ENCODE measurements at places on chromosomes 6 and 20.

GRCh38 chr6:16296061-16296670 is 57.8 kb downstream of the GMPR start:
- DNase-seq = no peak

- DNase-seq = no peak
Observed at GRCh38 chr20:53629436-53629835, 35.8 kb upstream of the ZNF217 start.

- DNase-seq = no peak
Observed at GRCh38 chr6:106182455-106182854, 96.3 kb downstream of the PRDM1 start.

GRCh38 chr6:63677282-63677681 is 41.7 kb downstream of the PHF3 start:
- no peak for DNase-seq

GRCh38 chr6:167497428-167498056 is 172.7 kb downstream of the TTLL2 start:
- no peak for DNase-seq

DNA sequence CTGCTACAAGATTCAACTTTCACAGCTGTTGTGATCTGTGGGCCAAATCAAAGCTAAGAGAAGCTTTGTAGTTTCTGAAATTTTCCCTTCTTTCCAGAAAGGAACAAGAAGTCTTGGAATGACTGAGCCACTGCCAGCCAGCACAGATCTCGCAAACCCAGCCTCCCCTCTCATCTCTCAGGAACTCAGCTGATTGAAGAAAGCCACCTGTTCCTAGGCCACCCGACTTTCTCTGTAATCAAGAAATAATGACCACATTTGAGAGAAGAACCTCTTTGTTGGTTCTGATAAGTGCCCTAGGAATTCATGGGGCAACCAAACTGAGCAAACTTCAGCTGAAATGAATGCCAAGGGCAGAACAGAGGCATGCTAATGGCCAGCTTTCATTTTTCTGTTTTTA is 61.7 kb downstream of the HDGFL1 start:
- DNase-seq = no peak

DNA sequence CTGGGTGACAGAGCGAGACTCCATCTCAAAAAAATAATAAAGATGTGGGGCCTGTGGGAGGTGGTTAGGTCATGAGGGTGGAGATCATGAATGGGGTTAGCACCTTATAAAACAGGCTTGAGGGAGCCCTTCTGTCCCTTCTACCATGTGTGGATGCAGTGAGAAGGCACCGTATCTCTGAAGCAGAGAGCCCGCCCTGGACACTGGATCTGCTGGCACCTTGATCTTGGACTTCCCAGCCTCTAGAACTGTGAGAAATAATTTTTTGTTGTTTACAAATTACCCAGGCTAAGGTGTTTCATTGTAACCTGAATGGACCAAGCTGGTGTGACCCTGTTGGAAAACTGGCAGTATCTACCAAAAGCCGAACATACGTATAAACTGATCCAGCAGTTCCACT is 15.7 kb upstream of the PANK2 start:
- no peak for DNase-seq

GRCh38 chr6:18432180-18432579 is 45.0 kb downstream of the RNF144B start:
- DNase-seq = no peak

GRCh38 chr20:37913567-37914366 is 10.8 kb downstream of the VSTM2L start:
- DNase-seq = no peak

DNA sequence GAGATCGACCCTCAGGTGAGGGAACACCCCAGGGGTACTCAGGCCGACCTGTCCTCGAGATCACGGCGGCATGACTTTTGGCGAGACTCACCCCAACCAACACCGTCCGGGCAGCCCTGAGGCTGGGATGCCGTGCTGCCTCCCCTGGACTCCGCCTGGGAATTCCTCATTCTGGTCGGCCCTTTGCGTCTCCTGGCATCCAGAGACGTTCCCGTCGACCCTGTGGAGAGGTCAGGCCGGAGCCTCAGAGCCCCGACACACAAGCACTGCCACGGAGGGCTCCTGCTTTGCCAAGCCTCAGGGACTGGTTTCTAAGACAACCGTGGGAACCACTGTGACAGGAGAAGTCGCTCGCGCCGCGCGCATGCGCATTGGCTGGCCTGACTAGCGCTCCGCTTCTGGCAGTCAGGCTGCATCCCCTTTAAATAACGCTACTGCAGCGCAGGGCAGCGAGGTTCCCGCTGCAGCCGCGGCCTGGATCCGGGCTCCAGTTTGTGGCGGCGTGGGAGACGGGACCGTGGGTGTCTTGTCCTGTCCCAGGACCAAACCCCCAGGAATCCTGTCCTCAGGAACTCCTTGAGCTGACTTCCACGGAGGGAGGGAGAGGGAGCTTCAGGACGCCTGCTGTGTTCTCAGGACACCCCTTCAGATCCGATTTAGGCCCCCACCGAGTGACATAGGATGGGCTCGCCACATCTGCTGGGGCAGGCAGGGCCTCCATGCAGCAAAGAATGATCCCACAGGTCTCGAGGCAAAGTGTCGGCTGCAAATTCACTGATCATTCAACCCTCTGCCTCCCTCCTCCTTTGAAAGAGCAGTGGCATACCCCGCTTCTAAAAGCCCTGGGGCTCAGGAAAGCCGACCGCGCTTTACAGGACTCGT is 163.2 kb upstream of the ZNF337 start:
- peak; percentile 74 for DNase-seq

DNA sequence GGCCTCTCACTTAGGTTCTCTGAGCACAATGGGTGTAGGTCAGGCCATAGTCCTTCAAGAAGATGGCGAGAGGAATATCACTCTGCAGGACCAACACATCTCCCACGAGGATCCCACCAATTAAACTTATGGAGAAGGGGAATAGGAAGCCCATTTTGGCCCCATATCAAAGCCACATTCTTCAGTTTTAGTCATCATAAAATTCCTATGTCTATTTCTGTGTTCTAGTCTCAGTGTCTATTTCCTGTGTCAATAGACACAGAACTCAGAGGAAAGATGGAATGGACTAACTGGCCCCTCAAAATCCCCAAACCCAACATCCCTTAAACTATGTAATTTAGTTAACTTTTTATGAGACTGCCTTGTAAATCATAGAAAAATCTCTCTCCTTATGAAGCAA is 216.8 kb downstream of the HACE1 start:
- DNase-seq = no peak

GRCh38 chr20:43467589-43467988 is 9.9 kb downstream of the SRSF6 start:
- DNase-seq = no peak

DNA sequence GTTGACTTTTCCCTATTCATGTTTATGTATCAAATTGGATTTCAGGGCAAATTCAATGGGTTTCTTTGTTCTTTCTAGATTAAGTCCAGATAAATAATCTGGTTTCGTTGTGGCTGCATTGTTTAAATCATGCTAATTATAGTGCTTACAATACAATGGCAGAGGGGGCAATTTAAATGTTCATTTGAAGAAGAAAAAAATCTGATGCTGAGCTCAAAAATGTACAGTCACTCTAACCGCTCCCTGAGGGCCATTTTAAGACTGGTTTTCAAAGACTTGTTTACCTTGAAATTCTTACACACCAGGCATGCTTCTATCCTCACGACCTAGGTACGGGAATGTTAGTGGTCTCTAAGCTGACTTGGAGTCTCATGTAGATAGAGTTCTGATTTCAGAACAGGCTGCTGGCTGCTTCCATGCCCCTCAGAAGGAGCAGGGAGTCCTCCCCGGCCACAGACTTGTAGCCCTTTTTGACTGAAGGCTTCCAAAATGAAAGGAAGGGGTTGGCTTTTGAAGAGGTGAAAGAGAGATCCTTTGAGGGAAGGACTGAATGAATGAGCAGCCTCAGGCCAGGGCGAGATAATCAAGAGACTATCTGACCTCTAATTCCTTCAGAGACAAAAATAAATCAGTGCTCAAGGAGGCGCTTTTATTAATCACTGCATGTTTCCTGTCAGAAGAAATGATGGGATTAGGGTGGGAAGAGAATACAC is 86.1 kb upstream of the ZNF217 start:
- no peak for DNase-seq

DNA sequence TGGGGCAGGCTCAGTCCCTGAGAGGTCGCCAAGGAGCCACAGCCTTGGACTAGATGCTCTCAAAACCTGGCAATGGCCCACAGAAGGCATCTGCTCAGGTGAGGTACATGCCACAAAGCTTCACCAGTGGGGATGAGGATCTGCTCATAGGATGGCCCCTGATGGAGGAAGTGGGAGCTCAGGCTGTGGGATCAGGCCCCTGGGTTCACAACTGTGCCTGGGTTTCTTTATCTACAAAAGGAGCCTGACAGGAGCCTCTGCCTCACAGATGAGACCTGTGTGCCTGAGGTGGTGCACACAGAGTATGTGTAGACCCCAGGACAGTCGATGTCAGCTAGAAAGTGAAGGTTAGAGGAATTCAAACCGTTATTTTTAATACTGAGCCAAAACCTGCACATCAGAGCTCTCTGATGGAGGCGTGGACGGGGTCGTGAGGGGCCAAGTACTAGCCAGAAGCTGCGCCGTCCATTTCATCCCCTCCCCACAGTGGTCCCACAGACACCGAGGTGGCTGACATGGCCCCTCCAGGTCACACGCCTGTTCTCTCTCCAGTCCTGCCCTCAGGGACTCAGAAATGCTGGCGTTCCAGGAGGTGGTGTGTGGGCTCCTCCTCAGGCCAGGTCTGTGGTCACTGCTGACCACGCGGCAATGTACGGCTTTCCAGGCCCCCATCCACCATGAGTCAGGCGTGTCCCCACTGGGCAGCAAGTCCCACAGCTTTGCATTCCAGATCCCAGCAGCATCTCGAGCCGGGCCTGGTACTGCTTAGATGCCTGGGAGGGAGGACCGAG is 33.3 kb downstream of the NTSR1 start:
- DNase-seq = no peak

DNA sequence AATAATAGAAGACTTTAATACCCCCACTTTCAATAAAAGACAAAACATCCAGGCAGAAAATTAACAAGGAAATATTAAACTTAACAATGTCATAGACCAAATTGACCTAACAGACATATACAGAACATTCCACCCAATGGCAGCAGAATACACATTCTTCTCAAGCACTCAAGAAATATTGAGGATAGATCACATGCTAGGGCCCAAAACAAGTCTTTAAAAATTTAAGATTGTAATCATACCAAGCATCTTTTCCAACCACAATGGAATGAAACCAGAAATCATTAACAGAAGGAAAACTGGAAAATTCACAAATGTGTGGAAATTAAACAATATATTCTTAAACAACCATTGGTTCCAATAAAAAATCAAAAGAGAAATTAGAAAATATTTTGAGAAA is 161.0 kb downstream of the COL12A1 start:
- no peak for DNase-seq

DNA sequence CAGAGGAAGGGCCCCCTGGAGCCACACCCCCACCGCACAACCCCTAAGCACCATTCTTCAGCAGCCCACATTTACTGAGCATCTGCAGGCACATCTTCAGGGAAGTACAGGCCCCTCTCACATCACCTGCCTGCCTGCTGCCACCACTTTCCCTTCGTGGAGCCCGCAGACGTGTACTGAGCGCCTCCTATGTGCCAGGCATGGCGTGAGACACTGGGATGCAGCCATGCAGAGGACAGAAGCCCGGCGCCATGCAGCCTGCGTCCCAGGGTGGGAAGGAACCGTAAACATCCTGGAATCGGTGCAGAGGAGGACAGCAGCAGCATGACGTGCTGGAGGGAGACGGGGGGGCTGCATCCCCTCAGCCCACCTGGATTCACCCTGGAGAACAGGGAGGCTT is 78.1 kb downstream of the GRM4 start:
- DNase-seq = no peak

- no peak for DNase-seq
Observed at GRCh38 chr6:84453499-84453898, 226.1 kb upstream of the CEP162 start.

GRCh38 chr6:157531986-157532365 is 151.0 kb downstream of the ZDHHC14 start:
- no peak for DNase-seq

GRCh38 chr6:73733791-73734190 is 37.8 kb downstream of the CD109 start:
- no peak for DNase-seq

GRCh38 chr6:18308070-18308735 is 43.9 kb upstream of the DEK start:
- no peak for DNase-seq

GRCh38 chr6:81455641-81456040 is 296.8 kb downstream of the TENT5A start:
- no peak for DNase-seq

- DNase-seq = no peak
Observed at GRCh38 chr6:6591778-6592465, 3.4 kb downstream of the LY86 start.

DNA sequence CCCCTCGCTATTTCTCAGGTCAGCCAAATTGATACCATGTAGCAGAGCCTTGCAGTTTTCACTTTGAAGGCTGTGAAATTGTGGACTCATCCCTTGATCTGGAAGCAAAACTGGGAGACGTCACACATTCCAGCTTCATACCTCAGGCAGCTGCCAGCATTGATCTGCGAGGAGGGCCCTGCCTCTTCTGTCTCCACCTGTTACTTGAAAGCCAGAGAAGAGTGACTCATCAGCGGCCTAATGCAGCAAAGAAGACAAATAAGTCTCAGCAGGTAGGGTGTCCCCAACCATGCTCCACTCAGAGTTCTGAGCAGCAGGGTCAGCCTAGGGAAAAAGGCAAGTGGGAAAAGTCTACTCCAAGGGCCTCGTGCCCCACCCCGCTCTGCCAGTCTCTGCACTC is 69.4 kb upstream of the BMP2 start:
- DNase-seq = no peak

GRCh38 chr6:36752886-36753506 is 55.4 kb downstream of the RAB44 start:
- no peak for DNase-seq

DNA sequence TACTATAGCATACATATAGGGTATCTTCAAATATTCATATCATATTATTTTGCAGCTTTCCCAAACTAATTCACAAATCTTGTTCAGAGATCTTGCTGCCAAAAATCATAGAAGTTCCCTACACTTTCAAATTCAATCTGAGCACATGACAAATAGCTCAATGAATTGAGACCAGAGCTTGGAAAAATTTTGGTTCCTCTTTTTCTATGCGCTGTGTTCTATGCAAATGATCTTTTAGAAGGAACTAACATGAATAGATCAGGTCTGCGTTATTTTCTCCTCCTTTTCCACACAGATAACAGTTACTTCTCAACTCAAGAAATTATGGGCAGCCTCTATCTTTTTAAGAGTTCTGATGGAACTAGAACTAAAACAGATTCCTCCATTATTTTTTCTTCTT is 316.3 kb downstream of the ARHGAP18 start:
- DNase-seq = no peak

Data from T-cell (primary cell).